ENCODE measurements at places on chromosomes 3 and 15.

DNA sequence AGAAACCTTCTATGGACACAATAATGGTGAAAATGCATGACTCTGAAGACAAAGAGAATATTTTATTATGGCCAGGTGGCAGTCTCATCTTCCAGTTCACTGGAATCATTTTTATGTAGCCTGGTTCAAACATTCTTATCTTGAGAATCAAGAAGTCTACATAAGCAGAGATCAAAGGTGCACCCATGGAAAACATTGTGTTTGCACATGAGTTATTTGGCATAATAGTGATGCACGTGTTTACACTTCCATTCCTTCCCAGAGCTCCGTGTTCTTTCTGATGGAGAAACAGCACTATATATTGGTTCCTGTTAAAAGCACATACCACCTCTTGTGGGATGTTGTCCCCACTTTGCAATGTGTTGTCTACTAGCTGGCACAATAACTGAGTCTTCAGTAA, 572.2 kb downstream of the GRM7 start:
- no peak for DNase-seq

DNA sequence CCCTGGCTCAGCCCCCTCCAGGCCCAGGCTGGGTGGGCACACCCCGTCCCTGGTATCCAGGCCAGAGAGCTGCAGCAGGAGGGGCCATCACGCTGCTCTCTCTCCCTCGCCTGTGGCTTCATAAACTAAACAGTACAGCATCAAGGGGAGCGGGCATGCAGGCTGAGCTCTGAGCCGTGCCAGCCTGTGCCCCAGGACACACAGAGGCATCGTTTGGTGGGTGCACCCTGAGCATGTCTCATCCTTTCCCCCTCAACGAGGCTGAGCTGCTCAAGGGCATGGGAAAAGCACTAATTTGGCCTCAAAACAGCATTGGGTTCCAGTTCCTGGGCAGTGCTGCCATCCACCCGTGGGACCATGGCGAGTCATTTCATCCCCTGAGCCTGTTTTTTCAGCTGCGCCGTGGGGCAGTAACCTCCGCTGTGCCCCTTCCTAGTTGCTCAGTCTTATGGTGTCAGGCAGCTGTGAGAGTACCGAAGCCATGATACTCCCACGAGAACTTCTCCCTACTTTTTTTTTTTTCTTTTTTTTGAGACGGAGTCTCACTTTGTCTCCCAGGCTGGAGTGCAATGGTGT, 79.6 kb downstream of the CPN2 start:
- DNase-seq = no peak

DNA sequence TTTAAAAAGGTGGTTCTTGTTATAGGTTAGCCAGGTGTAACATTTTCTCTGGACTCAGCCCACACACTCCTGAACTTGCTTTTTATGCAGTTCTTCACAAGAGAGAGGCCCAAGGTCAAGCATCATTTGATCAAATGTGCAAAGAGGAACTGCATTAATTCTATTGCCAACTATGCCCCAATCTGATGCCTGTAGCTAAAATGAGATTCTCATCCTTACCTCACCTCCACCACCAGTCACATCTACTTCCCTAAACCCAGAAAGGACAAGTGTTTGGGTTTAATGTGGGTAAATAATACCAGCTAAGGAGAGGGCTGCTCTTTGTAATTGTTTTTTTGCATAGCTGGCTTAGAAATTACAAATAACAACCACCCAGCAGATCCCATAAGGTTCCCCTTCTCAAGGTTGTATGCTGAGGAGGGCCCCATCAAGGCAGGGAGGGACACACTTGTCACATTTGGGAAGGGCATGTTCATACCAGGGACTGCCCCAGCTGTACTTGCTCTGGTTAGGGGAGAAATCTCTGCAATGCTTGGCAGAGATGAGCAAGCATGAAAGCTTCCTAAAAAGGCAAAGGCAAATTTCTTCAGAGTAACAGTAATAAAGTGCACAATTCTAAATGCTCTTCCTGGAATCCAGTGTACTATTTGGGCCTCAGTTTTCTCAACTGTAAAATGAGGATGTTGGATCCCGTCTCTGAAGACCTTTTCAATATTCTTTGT, 76.2 kb downstream of the TGFBR2 start:
- no peak for DNase-seq

DNA sequence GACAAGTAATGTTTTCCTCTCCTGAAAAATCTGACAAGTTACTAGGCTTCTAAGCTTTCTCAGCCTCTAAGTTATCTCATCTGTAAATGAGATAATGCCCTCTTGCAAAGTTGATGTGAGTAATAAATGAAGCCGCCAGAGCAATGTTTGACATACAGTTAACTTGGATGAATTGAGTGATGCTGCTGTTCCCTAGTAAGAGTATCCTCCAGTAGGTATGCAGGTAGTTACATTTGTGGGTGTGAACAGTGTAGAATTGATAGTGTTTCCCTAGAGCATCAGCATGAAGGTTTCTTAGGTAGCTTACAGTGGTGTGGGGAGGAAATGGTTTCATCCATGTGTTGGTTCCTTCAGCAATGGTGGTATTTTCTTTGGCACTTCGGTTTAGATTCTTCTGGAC, 3.4 kb downstream of the ATP2C1 start:
- no peak for DNase-seq

DNA sequence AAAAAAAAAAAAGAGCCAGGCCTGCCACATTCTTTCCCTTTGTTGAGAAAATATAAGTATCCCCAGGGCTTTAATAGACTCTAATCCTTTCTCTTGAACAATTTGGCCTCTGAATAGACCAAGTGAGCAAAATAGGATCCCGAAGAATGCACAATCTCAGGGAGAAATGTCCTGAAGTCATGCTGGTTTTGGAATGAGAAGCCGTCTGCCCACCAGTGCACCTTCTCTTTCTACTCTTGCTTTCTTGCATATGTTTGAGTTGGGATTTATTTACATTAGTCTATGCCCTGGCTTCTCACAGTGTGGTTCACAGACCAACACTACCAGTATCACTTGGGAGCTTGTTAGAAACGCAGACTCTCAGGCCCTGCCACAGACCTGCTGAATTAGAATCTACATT, 153.0 kb downstream of the ZNF621 start:
- DNase-seq = no peak

GRCh38 chr3:137763594-137763938, 549 bp upstream of the SOX14 start:
- no peak for DNase-seq

- peak; percentile 39 for DNase-seq
Observed at GRCh38 chr15:68389936-68390817, 41.8 kb downstream of the ITGA11 start.

- no peak for DNase-seq
Observed at GRCh38 chr3:47663630-47664240, 85.1 kb upstream of the CSPG5 start.
